ENCODE measurements at places on chromosomes 4 and X. TPM values are rescaled to one million over a fixed set of nuclear protein-coding genes. Genes with fewer than 3 reads are reported as not detected.

- DNase-seq, result no peak
Observed at GRCh38 chr4:146236216-146236615, 21.9 kb downstream of the REELD1 start.

TLR8 gene
- 0.06 TPM for total RNA-seq

DCLK2 gene
- 1.2 TPM for total RNA-seq

FAT4 gene
- 1.0 TPM for total RNA-seq

AFF2 gene
- total RNA-seq, result 0.64 TPM

DNA sequence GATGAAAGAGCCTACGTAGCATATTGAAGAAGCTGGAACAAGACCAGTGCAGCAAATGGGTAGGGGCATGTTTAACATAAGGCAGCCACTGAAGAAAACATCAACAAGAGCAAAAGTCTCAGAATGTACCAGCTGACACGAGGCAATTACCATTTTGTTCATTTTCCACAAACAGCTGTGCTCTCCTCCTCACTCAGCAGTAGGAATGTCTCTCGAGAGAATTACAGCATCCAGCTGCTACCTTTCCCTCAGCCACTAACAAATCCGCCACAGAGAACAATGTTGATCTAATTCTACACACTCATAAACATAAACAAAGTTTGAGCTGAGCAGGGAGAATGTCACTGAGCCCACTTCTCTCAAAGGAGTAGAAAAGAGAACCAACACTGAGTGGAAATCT is 68.0 kb downstream of the OPHN1 start:
- no peak for DNase-seq

DNA sequence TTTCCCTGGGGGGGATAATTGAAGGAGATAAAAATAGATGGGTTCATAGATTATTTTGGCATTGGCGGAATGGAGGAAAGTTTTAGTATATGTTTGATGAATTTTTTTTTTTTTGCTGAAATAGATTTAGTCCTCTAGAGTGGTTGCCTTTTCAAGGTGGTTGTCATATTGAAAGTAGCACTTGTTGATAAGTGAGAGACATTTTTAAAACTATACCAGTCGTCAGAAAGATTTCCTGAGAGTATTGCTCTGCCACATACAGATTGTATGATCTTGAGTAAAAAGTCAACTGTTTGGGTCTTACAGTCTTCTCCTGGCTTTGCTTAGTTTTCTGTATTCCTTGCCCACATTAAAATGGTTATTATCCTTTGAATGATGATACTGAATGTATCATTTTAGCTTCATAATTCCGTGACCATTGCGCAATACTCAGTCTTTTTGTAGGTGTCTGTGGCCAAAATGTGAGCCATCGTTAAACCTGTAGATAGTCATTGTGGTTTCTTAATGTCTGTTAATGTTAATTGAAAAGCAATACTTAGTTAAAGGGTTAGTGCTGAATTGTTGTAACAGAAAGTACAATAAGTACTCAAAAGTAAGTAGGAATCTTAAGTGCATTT is 7.1 kb downstream of the SMARCAD1 start:
- no peak for DNase-seq

GRCh38 chr4:78870056-78870455 is 69.2 kb downstream of the PAQR3 start:
- no peak for DNase-seq

GRCh38 chrX:6131287-6131686 is 97.4 kb downstream of the NLGN4X start:
- DNase-seq, result no peak

DNA sequence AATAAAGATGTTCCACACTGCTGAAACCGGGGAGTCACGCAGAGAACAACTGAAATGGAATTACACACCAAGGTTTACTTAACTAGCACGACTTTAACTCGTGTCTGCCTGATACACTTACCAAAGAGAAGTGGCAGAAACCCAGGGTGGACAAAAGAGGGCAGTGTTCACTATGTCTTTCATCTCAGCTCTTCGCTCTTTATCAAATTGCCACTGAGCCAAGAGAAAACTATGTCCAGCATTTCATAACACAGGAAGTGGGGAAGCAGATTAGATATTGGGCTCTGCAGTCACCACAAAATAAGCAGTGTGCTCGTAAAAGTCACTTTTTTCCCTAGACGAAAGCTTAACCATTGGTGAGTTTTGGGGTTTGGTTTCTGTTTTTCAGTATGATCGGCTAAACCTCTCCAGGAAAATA is 155.7 kb downstream of the CHIC2 start:
- no peak for DNase-seq

UGT2A1 gene
- not detected for total RNA-seq

DCAF12L1 gene
- total RNA-seq, result not detected

DNA sequence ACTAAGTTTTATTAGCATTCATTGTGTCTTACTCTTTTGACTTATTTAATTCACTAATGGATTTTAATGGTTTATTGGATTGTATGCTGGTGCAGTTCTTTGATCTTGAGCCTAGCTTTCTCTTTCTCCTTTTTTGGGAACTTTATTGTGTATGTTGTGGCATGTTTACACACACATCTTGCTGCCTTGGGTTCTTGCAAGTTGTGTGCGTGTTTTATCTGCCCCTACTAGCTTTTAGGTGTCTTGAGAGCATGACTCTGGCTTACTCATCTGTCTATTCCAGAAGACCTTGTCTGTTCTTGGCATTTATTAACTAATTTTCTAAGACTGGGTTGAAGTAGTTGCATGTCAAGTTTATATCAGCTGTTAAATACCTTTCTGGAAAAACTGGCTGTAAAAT is 2.7 kb downstream of the TMEM165 start:
- no peak for DNase-seq

GRCh38 chrX:150298841-150299551 is 64.1 kb upstream of the MAMLD1 start:
- DNase-seq, result no peak

DNA sequence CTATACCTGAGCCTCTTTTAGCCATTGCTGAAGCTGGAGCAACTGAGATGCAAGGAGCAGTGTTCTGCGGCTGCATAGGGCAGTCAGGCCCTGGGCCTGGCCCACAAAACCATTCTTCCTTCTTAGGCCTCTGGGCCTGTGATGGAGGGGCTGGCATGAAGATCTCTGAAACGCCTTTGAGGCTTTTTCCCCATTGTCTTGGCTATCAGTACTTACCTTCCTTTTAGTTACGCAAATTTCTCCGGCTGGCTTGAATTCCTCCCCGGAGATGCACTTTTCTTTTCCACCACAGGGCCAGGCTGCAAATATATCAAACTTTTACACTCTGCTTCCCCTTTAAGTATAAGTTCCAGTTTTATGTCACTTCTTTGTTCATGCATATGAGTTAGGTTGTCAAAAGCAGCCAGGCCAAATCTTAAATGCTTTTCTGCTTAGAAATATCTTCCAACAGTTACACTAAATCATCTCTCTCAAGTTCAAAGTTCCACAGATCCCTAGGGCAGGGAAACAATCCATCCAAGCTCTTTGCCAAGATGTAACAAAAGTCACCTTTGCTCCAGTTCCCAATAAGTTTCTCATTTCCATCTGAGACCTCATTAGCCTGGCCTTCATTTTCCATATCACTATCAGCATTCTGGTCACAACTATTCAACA is 194.4 kb upstream of the PCDH7 start:
- DNase-seq, result no peak

- DNase-seq, result no peak
Observed at GRCh38 chr4:183961795-183962194, 56.7 kb downstream of the STOX2 start.

DNA sequence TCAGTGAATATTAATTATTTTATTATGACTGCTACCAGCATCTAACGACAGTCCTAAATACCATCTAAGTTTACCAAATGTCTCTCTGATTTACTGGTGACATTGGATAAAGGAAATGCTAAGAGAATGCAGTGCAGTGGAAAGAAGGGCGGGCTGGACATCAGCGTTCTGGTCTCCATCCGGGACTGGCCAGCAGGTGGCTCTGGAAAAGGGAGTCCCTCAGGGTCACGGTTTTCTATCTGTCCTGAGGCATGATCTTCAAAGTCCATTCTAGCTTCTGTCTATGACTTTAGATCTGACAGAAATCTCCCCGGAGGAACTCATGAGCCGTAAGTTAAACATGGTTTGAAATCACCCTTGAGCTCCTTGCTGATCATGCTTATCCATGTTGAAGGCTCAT is 3.3 kb downstream of the TRIM2 start:
- peak; percentile 63 for DNase-seq

- DNase-seq, result no peak
Observed at GRCh38 chr4:7799306-7799705, 140.4 kb downstream of the AFAP1 start.

FLNA gene
- total RNA-seq, result 67.0 TPM

ZNF518B gene
- 3.3 TPM for total RNA-seq

SLC9B1 gene
- total RNA-seq, result 0.51 TPM

IL13RA1 gene
- total RNA-seq, result 21.6 TPM

GRCh38 chrX:47168495-47169073 is 23.6 kb downstream of the RBM10 start:
- no peak for DNase-seq

NCAPG gene
- total RNA-seq, result not detected

EREG gene
- total RNA-seq, result 0.09 TPM

- DNase-seq, result no peak
Observed at GRCh38 chr4:14132301-14132700, 504.8 kb upstream of the BOD1L1 start.

Data from pancreas (tissue), 10 donors.